ENCODE measurements at places on chromosomes 13 and 19. TPM values are rescaled to one million over a fixed set of nuclear protein-coding genes. Genes with fewer than 3 reads are reported as not detected.

The MTUS2 gene
- total RNA-seq = not detected

The CGB5 gene
- not detected for total RNA-seq

The SLC7A9 gene
- total RNA-seq = not detected

The MARK4 gene
- total RNA-seq = 21.3 TPM

The EDNRB gene
- not detected for total RNA-seq

The OR4F17 gene
- not detected for total RNA-seq

The C5AR1 gene
- total RNA-seq = not detected

The DOHH gene
- total RNA-seq = 23.4 TPM

The GPR42 gene
- total RNA-seq = not detected

The PRX gene
- 0.99 TPM for total RNA-seq

The CRX gene
- not detected for total RNA-seq

The GGN gene
- 0.08 TPM for total RNA-seq

The FGF21 gene
- total RNA-seq = not detected

The KCNN4 gene
- 9.2 TPM for total RNA-seq

The SPRED3 gene
- total RNA-seq = 1.6 TPM

The SGCG gene
- not detected for total RNA-seq

The CEACAM1 gene
- total RNA-seq = 1.1 TPM

The ZNF582 gene
- total RNA-seq = 1.9 TPM

The WDR88 gene
- not detected for total RNA-seq

The C19orf67 gene
- total RNA-seq = not detected

The CAMSAP3 gene
- total RNA-seq = 4.2 TPM

The PNMA8C gene
- total RNA-seq = not detected

The CATSPERD gene
- total RNA-seq = not detected

The ZNF208 gene
- 1.1 TPM for total RNA-seq

The GNA15 gene
- 264 TPM for total RNA-seq

The B3GNT3 gene
- total RNA-seq = 13.7 TPM

The B3GLCT gene
- 6.4 TPM for total RNA-seq

The ACP5 gene
- 32.1 TPM for total RNA-seq

The FFAR1 gene
- not detected for total RNA-seq

The KIR2DL3 gene
- not detected for total RNA-seq

The ZNF723 gene
- total RNA-seq = not detected

The RASGRP4 gene
- total RNA-seq = not detected

The RAB3A gene
- total RNA-seq = 0.19 TPM

The FGF22 gene
- total RNA-seq = not detected

The ZNF667 gene
- total RNA-seq = 0.72 TPM

The CDX2 gene
- total RNA-seq = not detected

The F10 gene
- 0.57 TPM for total RNA-seq

The SIGLEC5 gene
- total RNA-seq = not detected

The VSTM2B gene
- total RNA-seq = not detected
